ENCODE measurements at places on chromosomes 11 and 22. TPM values are rescaled to one million over a fixed set of nuclear protein-coding genes. Genes with fewer than 3 reads are reported as not detected.

LIF gene
- 569 TPM for total RNA-seq

SEC14L2 gene
- 13.1 TPM for total RNA-seq

GRAP2 gene
- total RNA-seq: 235 TPM

MLC1 gene
- 9.4 TPM for total RNA-seq

MS4A4E gene
- total RNA-seq: not detected

BAIAP2L2 gene
- 0.47 TPM for total RNA-seq

RCOR2 gene
- 0.60 TPM for total RNA-seq

KCNK4 gene
- total RNA-seq: not detected

DDB1 gene
- total RNA-seq: 202 TPM

SHISAL1 gene
- total RNA-seq: not detected

OR52I1 gene
- total RNA-seq: not detected

OR10G4 gene
- not detected for total RNA-seq

PITPNB gene
- total RNA-seq: 78.7 TPM

CLCF1 gene
- total RNA-seq: 0.50 TPM

OR52N4 gene
- total RNA-seq: 0.71 TPM

INSC gene
- 0.34 TPM for total RNA-seq

SLC7A4 gene
- 0.16 TPM for total RNA-seq

GPHA2 gene
- total RNA-seq: not detected

LAYN gene
- 11.1 TPM for total RNA-seq

DEUP1 gene
- total RNA-seq: not detected

SAA4 gene
- total RNA-seq: not detected

C11orf16 gene
- not detected for total RNA-seq

FSHB gene
- total RNA-seq: not detected

OMP gene
- not detected for total RNA-seq

GDPD4 gene
- not detected for total RNA-seq

Data from activated CD8-positive, alpha-beta T cell treated with anti-CD3 and anti-CD28 coated beads, Interleukin-2, amount 10 ng/mL, durations not matched to agents 7 days and 5 days (primary cell).